ENCODE measurements at places on chromosomes 13 and 19.

DNA sequence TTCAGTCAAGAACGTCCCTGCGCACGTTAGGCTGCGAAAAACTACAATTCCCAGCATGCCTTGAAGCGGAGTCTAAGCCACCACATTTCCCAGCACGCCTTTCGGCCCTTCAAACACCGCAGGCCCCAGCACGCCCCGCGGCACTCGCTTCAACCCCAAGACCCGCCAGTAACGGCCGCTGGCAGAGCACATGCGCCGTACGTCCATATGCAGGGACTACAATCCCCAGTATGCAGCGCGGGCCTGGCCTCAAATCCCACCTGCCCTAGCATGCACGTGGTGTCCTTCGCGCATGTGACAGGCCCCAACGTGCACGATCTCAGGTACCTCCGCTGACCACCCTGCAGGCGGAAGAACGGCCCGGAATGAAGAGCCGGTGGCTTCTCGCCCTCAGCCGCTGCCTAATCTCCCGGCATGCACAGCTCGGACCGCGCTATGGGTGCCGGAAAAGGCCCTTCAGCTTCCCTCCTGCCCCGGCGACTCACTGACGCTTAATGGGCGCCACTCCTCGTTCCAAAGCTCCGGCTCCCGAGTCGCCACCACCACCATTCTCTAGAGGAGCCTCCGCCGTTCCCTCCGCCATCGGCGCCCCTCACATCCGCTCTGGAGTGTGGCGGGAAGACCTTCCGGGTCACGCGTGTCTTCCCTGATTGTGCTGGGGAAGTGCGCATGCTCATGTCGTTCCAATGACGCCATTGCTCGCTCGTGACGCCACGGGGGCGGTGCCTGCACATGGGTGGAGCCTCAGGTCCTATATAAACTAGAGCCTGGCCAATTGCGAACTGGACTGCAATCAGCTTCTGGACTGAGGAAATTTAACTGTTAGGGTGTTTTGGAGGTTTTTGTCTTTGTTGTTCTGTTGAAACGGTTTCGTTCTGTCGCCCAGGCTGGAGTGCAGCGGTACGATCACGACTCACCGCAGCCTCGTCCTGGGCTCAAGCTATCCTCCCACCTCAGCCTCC lies at the start of gene DUS3L:
Gene DUS3L, minus strand, starts transcription at position 605 of the 962 bp plus-strand sequence. Its CDS starts 22 bp downstream, at position 583.
- DNase-seq = peak; percentile 98

DNA sequence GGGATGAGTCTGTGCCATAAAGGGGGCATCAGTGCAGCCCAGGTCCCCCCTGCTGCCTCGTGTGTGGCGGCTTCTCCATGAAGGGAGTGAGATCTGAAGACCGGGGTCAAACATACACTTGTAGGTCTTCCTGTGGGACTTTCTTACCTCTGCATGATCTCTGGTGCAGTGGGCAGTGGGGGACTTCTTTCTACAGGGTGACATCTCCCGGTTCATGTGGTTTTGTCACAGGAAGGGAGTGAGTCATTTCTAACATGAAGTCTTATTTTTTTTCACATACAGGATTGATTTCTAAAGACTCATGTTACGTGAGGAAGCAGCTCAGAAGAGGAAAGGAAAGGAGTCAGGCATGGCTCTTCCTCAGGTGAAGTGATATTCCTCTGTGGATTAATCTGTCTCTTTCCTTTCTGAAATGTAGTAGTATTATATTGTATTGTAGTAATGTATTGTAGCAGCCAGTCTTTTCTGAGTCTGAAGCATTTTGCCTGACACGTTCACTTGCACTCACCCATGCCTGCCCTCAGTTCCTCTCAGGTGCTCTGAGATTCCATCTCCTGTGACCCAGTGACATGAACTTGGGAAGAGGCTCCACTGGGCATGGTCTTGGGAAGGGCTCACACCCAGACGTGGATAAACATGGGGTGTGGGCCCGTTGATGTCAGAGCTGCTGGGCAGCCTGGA lies 15.7 kb downstream of the ZNF808 start:
- DNase-seq = no peak

DNA sequence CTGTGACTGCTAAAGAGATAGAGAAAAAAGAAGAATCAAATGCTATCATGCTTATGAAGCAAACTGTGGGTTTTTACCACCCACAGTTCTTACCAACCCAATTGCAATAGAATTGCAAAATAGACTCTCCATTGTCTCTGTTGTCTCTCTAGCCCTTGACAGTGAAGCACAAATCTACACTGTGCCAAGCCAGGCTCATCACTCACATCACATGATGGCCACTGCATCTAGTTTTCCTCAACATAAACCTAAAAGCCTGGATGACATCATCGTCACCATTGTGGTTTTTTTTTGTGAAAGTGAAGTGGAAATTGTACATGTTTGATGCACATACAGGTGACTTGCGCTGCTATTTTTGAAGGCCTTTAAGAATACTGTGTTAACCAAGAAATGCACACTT lies 56.1 kb downstream of the KL start:
- DNase-seq = peak; percentile 34

DNA sequence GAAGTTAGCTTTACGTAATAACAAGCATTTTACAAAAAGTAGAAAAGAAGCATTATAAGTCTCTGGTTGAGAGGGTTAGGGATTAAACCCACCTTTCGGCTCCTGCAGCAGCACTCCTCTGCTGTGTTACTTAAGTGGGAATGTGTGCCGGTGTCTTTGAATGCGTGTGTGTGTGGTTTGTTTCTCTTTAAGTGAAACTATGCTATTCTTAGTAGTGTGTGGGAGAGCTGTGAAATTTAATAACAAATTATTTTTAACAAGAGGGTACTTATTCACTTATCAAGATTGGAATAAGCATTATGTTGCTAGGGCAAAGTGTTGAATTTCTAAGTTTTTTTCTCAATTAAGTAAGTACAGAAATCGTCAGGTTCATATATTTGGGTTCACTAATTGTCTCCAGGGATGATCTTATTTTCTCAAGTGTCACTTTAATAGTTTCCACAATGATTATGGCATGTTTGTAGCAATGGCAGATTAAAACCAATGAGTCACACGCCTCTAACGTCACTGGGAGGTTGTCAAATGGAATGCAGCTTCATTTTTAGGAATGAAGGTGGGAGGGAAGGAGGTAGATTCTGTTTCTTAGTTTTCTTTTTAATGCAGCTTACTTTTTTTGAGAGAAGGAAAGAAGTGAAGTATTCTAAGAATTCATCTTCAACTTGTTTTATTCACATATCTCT lies 151.3 kb downstream of the LMO7 start:
- no peak for DNase-seq

GRCh38 chr19:53866865-53867224 lies 838 bp upstream of the MYADM start:
- no peak for DNase-seq

- peak; percentile 41 for DNase-seq
Observed at GRCh38 chr19:1366899-1367870, 16.5 kb upstream of the NDUFS7 start.

DNA sequence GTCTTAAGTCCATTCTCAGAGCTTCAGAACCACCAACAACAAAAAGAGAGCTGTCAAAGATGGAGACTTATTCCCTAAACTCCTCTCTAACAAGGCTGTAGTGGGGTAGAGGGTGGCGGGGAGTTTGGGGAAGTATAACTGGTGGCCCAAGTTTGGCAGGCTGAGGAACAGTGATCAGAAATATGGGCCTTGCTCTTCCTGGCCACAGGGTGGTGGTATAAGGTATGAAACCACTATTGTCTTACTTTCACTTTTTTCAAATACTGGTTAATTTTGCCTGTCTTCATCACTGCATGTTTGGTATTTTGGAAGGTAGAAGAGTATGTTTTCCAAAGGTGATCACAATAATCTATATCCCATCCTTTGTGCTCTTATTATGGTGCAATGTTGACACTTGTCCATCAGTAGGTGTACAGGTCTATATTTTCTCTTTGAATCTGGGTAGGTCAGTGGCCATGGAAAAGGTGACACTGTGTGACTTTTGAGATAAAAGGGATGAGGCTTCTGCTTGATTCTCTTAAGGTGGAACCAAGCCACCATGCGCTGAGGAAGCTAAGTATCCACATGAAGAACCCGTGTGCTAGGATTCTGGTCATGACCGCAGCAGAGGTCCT lies 23.2 kb upstream of the GPC5 start:
- peak; percentile 47 for DNase-seq

DNA sequence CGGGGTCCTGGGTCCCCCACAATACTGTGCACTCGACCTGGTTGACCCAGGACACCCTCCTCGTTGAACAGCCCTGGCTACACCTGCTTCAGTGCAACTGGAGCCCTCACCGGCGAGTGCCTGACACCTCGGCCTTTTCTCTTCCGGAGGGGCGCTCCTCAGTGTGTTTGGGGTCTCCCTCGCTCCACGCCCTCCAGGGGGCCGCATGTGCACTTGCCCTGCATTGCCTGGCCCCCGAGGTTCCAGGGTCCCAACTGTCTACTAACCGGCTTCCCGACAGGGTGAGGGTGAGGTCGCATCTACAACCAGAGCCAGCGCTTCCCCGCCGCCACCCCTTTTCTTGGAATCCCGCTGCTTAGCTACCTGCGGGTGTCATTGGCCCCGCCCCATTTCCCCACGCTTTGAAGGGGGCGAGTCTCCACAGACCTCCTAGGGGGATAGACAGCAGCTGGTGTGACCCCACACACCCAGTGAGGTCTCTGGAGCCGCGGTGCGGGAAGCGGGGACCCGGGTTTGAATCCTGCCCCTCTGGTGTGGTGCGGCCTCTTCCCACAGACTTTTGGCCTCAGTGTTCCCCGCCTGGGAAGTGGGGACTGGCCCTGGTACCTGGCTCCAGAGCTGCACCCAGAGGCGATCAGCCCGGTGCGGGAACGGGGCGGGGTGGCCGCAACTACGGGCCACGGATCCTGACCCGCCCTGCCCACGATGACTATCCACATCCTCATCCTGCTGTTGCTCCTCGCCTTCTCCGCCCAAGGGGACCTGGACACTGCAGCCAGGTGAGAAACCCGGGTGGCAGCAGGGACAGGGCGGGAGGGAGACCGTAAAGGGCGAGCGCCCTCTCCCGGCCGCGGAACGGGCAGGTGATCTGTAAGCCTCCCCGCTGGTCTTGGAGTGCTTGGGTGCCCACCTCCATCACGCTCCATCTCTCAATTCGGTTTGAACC lies at the start of gene ADM5:
Gene ADM5, plus strand, starts transcription at position 462 of the 946 bp plus-strand sequence. Its CDS starts 244 bp downstream, at position 706.
- no peak for DNase-seq

DNA sequence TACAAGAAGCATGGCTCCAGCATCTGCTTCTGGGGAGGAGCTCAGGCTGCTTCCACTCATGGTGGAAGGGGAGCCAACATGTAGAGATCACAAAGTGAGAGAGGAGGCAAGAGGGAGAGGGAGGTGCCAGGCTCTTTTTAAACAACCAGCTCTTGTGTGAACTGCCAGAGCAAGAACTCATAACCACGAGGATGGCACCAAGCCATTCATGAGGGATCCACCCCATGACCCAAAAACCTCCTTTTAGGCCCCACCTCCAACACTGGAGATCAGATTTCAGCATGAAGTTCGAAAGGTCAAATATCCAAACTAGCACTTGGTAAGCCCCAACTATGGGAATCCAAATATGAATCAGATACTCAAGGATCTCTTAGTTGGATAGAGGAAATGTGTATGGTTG lies 131.2 kb downstream of the RXFP2 start:
- DNase-seq = no peak

GRCh38 chr19:49641688-49642491 lies at the start of gene SCAF1:
TSS of gene SCAF1 (plus strand) at chr19:49642209. CDS start at chr19:49645027, 2,818 bp downstream.
- DNase-seq = peak; percentile 100

- DNase-seq = no peak
Observed at GRCh38 chr19:35937345-35938281, 1.4 kb downstream of the LRFN3 start.

- DNase-seq = no peak
Observed at GRCh38 chr13:103140001-103140671, 73.9 kb upstream of the SLC10A2 start.

- peak; percentile 4 for DNase-seq
Observed at GRCh38 chr19:28393574-28394336, 819.2 kb downstream of the UQCRFS1 start.

- DNase-seq = no peak
Observed at GRCh38 chr13:86109107-86109506, 309.9 kb upstream of the SLITRK6 start.

- DNase-seq = peak; percentile 32
Observed at GRCh38 chr13:20570517-20570916, 3.6 kb downstream of the IFT88 start.

DNA sequence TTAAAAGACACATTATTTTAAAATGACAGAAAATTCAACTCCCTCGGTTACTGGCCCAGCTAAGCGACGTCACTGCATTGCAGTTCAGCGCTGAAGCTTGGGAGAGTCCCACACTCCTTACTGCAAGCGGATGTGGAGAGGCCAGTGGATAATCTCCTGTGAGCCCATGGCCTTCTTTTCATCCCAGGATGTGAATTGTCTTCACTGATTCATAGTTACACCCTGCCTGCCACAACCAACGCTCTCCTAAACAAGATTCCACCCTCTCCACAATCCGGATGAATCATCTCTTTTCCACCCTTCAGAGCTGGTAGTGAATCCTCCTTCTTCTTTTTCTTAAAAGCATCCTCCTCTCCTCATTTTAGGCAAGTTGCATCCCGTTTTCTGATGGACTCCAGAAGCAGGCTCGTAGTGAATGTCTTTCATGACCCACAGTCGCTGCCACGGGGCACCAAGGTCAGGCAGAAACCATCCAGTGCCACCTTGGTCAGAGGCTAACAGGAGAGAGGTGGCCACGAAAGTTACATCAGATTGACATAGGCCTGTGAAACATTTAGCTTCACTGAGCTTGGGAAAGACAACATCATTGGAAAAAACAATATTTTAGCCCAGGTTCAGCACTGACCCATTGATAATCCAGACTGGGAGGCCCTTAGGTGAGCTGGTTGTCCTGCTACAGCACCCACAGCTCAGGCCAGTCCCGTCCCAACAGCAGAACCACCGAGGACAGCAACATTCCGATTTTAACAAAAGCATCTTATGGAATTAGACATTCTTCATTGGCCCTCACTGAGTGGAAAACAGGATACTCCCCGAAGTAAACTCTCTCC lies 2.0 kb downstream of the GJB2 start:
- DNase-seq = no peak

DNA sequence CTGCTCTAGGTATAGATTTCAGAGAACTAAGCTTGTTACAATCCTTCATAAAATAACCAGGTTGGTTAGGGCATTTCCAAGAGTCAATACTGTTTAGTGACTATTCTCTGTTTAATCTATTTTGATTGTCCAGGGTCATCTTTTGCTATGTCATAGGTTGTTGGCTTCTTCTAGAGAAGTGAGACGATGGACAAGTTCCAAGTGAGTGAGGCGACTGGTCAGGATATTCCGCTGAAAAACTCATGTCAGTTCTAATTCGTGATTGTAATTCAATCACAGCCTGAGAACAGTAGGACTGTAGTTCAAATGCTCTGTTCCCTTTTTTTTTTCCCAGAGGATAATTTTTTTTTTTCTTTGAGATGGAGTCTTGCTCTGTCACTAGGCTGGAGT lies 15.8 kb upstream of the ALOX5AP start:
- DNase-seq = no peak

GRCh38 chr13:92825938-92826596 lies 400.5 kb upstream of the GPC6 start:
- no peak for DNase-seq

DNA sequence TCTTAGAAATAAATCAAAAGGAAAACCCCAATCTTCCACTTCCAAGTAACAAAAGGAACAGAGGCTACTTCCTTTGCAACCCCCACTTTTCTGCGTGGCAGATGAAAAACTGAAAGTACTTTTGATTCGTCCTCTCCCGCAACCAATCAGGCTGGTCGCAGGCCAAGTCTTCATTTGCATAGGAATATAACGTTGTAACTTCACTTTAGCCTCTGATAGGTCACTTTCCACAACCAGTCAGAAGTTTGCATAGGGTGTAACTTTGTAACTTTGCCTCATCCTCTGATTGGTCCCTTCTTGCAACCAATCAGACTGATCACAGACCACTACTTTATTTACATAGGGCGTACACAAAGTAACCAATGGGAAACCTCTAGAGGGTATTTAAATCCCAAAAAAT lies 37.2 kb downstream of the TGDS start:
- no peak for DNase-seq

Measured in suppressor macrophage treated with lipopolysaccharide for 4 hours (primary cell).